Myocyte (in vitro differentiated cells): ENCODE measurements at places on chromosomes 6 and 20. TPM values are rescaled to one million over a fixed set of nuclear protein-coding genes. Genes with fewer than 3 reads are reported as not detected.

- DNase-seq: no peak
Observed at GRCh38 chr20:63295422-63295821, 2.4 kb downstream of the COL20A1 start.

- DNase-seq: no peak
Observed at GRCh38 chr20:54573838-54574237, 98.4 kb downstream of the DOK5 start.

DNA sequence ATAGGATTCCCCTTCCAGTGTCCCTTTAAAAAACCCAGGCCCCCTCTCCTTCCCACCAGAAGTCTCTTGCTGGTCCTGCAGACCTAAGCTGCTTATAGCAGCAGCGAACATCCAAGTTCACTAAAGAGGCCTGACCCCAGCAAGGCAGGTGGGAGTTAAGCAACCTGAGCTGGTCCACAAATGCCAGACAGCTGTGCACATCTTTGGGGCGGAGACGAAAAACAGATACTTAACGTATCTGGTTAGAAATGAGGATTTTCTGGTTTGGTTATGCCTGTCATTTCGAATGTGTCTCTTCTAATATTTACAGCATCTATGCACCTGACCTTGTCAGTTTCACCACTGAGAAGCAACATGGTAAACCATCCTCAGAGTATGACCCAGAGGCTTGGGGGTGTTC, 87.8 kb downstream of the SLC2A10 start:
- DNase-seq: no peak

DNA sequence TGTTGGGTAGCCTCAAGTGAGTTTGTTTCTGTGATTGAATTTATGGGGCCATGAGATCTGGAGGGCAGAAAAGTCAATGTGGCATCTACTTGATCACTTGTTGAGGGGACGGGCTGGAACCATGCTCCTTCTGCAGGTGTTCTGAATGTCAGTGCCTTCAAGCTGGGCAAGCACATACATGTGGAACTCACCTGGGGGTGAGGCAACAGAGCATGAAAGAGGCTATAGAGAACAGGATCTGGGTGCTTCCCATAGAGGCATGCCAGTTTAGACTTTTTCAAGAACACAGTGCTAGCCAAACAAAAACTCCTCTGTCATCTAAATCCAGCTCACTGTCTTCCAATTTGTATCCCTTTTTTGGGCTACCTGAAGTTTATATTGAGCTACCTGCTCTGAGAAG, 77.8 kb upstream of the SLC35B3 start:
- no peak for DNase-seq

- no peak for DNase-seq
Observed at GRCh38 chr6:149699150-149699549, 18.8 kb downstream of the LATS1 start.

GRCh38 chr6:98657764-98658163, 176.6 kb upstream of the POU3F2 start:
- DNase-seq: peak; percentile 42

DNA sequence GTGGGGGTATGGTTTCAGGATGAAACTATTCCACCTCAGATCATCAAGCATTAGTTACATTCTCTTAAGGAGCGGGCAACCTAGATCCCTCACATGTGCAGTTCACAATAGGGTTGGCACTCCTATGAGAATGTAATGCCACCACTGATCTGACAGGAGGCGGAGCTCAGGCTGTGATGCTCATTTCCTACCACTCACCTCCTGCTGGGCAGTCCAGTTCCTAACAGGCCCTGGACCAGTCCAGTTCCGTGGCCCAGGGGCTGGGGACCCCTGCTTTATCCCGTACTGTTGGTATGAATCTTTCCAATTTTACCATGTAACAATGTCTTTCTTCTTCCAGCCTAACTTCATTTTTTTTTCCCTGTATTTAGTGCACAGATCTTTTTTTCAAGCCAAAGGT, 94.9 kb downstream of the OGFRL1 start:
- no peak for DNase-seq

- DNase-seq: no peak
Observed at GRCh38 chr6:98831057-98831958, 3.1 kb upstream of the POU3F2 start.

- peak; percentile 20 for DNase-seq
Observed at GRCh38 chr6:111662794-111663593, 57.3 kb upstream of the TRAF3IP2 start.

DNA sequence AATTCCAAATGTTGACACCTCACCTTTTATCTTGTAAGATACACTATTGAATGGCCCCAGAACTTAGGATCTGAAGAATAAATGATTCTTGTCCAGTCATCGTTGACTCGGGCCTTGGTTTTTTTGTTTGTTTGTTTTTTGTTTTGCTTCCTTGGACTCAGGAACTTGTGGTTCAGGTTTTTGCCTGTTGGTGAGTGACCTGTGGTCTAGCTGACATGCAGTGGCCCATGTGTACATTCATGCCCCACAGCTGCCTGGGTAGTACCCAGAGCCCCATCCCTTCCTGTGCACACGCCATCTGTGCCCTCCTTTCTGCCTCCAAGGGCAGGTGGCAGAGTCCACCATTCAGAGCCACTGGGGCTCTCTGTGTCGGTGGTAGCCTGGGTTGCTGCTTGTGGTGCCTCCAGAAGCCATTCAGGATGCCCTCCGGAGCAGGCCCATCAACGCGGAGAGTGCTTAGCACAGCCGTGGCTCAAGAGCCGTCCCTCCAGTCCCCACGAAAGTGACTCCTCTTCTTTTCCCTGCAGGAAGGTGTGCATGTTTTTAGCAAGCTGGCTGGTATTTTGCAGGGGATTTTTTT, 85.9 kb downstream of the SYNJ2 start:
- DNase-seq: peak; percentile 50

GRCh38 chr20:58236612-58237317, 8.3 kb upstream of the ANKRD60 start:
- peak; percentile 76 for DNase-seq

DNA sequence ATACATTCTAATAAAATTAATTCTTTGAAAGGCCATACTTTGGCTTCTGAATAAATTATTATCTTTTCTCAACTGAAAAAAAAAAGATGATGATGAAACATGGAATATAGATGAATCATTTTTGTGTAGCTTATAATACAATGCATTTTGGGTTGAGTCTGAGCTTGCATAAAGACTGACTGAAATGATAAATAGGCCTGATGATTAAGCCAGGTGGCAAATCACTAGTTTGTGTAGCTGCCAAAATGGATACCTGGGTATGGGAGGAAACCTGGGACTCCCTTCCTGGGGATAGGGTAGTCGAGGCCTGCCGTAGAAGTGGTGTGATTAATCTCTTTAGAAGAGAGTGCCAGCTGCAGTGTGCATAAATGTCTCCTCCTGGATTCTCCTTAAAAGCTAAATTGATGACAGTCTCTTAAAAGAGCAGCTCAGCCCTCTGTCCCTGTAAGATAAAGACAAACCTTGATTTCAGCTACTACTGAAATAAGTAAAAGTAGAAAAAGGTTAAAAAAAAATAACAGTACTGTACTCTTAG, 275.1 kb downstream of the GRIK2 start:
- no peak for DNase-seq

- DNase-seq: no peak
Observed at GRCh38 chr20:1083431-1084080, 34.8 kb upstream of the PSMF1 start.

DNA sequence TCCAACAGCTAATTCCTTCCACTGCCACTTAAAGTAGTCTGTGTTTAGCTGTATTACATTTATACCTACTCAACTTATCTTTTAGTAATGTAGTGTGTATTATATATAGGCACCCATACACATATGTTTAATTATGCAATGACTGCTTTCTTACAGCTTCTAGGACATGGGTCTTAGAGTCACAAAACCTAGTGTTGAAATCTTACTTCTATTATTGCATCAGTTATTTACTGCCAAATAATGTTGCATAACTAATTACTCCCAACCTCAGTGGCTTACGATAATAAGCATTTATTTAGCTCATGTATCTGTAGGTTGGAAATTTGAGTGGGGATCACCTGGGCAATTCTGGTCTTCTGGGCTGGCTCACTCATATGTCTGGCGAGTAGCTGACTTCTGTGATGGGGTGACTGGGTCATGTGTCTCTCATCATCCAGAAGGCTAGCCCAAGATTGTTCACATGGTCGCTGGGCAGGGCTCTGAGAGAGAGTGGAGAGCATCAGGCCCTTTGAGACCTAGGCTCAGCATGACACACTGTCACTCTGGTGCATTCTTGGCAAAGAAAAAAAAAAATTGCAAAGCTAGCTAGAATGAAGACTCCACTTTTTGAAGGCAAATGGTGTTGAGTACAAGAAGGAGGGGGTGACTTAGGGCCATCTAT, 187.0 kb downstream of the PLCB1 start:
- no peak for DNase-seq

GRCh38 chr20:63534831-63535651, 2.1 kb downstream of the PTK6 start:
- DNase-seq: peak; percentile 41

GRCh38 chr6:118935331-118935668, 341 bp upstream of the MCM9 start:
- no peak for DNase-seq

DNA sequence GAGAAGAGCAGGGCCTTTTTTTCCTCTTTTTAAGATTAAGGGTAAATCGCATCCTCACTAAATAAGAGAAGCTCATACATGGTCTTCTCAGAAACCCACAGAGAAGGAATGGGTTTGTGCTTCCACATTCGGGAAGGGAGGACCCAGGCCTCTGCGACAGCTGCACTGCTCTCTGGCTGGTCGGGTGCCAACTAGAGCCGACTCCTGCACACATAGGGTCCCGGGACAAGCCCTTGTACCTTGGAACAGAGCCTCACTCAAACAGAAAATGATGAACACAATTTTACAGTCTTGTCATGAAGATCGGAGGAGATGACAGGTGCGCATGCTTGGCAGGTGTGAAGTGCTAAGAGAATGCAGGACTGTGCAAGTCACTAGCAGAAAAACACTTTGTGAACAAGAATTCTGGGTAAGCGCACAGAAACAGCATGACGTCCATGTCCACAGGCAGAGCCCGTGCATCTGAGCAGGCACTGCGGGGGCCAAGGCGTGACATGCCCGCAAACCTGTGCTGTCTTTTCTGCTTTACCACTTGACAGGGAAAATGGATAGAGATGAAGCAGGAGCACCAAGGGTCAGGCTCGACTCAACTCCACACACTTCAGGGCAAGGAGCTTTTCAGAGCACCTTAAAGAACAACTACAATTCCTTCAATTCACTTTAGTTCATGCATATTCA, 101.0 kb upstream of the MPC1 start:
- DNase-seq: peak; percentile 70

GRCh38 chr6:117072781-117073180, 192.6 kb upstream of the VGLL2 start:
- no peak for DNase-seq

GRCh38 chr6:141443032-141443431, 689.7 kb upstream of the GJE1 start:
- DNase-seq: no peak

The HRH3 gene
- 0.08 TPM in 1 of 2 replicates, not detected in the other for total RNA-seq

The RING1 gene
- 21.6 and 21.8 TPM in 2 replicates for total RNA-seq

The BMP5 gene
- not detected in 2 replicates for total RNA-seq

The GJA10 gene
- not detected in 2 replicates for total RNA-seq

The PAK5 gene
- not detected in 2 replicates for total RNA-seq

The C2 gene
- 7.0 and 7.5 TPM in 2 replicates for total RNA-seq

The ADGRF4 gene
- total RNA-seq: not detected in 2 replicates

The CRISP2 gene
- not detected in 2 replicates for total RNA-seq
